Stimulated activated CD4-positive, alpha-beta T cell treated with anti-CD3 and anti-CD28 coated beads, Interleukin-4, amount 100 ng/mL, for 24 hours (primary cell): ENCODE measurements at places on chromosomes 12 and 14.

- no peak for DNase-seq
These were observed 392.1 kb downstream of the RPS29 start for GRCh38 chr14:49194067-49194466.

- DNase-seq: peak; percentile 62
These were observed 65.6 kb upstream of the PTGR2 start for GRCh38 chr14:73785834-73786635.

DNA sequence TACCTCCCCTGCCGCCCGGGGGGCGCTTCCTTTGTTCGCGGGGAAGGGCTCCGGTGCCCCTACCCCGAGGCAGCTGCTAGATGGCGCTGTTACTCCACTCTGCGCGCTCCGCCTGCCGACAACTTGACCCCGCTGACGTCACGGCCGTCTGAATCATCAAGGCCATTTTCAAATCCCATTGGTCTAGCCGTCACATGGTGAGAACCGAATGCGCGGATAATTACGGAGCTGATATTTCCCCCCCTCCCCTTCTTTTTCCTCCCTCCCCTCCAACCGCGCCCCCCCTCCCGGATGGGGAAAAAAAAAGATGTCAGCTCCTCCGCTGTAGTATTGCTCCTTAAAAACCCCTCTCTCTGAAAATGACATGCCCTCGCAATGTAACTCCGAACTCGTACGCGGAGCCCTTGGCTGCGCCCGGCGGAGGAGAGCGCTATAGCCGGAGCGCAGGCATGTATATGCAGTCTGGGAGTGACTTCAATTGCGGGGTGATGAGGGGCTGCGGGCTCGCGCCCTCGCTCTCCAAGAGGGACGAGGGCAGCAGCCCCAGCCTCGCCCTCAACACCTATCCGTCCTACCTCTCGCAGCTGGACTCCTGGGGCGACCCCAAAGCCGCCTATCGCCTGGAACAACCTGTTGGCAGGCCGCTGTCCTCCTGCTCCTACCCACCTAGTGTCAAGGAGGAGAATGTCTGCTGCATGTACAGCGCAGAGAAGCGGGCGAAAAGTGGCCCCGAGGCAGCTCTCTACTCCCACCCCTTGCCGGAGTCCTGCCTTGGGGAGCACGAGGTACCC is at the start of gene HOXC10:
HOXC10 (plus strand) TSS at position 246 of the 791 bp plus-strand sequence; CDS start at position 360, 114 bp downstream.
- peak; percentile 76 for DNase-seq

DNA sequence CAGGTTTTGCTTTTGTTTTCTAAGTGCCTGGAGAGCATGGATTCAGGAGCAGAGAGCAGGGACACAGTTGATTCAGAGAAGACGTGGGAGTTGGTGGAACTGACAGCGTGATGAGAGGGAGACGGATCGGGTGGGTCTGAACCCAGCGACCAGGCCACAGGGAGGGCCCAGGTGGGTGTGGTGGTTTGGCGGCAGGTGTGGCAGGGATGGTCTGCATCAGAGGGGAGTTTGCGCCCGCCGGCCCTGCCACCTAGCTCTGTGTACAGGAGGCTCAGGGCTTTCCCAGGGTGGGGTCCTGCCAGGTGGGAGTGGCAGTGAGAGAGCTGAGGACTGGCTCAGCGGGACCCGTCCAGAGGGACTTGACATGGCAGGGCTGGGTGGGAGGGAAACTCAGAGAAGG is 33.3 kb upstream of the DIO3 start:
- DNase-seq: no peak

- no peak for DNase-seq
These were observed 142.4 kb downstream of the OTOGL start for GRCh38 chr12:80241576-80242273.

GRCh38 chr14:103361867-103362266 is 23.3 kb upstream of the MARK3 start:
- DNase-seq: no peak

- no peak for DNase-seq
These were observed 31.1 kb upstream of the POC1B start for GRCh38 chr12:89556976-89557375.

DNA sequence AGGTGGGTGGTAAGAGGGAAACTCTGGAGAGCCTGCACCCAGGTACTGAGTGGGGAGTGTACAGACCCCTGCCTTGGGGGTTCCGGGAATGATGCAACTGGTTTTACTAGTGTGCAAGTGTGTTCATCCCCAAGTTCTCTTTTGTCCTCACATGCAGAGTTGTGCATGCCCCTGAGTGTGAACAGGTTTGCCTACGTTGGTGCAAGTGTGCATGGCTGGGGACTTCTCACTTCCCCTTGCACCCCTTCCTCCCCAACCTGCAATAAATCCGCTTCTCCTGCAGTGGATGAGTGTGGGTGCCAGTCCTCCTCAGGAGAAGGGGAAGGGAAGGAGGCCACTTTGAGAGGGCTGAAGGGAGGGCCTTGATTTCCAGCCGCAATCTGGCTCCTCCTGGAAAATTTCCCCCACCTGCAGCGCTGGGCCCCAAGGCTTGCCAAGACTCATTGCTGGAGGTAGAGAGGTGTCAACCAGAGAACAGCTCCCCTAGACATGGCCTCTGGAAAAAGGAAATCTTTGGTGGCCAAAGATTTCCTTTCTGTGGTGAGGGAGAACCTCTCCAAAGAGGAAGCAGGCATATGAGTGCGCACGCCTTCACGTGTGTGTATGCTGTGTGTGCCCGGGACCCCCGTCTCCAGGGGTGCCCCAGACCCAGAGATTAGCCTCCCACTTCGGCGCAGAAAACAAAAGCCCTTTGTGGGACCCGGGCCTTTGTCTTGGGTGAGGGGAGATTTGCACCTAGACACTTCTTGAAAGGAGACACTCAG is 5.5 kb downstream of the AQP2 start:
- DNase-seq: no peak

DNA sequence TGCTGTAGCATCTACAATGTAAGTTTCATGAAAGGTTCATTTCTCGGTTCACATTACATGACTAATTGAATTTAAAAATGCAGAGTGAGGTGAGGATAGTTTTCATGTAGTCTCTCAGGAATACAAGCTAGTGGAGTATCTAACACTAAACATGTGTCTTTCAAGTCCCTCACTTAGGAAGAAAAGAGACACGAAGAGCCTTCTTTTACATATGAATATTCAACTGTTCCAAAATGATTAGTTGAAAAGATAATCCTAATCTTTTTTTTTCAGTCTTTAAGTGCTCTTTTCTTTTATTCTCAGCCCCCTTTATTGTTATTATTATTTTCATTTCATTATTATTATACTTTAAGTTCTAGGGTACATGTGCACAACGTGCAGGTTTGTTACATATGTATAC is 10.8 kb downstream of the PRR4 start:
- DNase-seq: no peak

- no peak for DNase-seq
These were observed 169.2 kb upstream of the LHX5 start for GRCh38 chr12:113640837-113641236.

DNA sequence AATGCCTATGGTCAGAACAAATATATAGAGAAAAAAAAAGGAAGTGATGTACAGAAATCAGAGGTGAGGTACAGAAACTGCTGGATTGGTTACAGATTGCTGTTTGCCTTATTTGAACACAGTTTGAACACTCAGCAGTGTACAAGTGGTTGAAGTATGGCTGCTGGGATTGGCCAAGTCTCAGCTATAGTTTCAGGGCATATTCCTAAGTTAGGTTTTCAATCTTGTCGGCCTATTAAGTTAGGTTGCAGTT is 146.4 kb downstream of the LLPH start:
- DNase-seq: no peak

GRCh38 chr14:89240414-89240813 is 176.6 kb downstream of the FOXN3 start:
- no peak for DNase-seq

- DNase-seq: no peak
These were observed 11.1 kb downstream of the OLR1 start for GRCh38 chr12:10160617-10161385.

DNA sequence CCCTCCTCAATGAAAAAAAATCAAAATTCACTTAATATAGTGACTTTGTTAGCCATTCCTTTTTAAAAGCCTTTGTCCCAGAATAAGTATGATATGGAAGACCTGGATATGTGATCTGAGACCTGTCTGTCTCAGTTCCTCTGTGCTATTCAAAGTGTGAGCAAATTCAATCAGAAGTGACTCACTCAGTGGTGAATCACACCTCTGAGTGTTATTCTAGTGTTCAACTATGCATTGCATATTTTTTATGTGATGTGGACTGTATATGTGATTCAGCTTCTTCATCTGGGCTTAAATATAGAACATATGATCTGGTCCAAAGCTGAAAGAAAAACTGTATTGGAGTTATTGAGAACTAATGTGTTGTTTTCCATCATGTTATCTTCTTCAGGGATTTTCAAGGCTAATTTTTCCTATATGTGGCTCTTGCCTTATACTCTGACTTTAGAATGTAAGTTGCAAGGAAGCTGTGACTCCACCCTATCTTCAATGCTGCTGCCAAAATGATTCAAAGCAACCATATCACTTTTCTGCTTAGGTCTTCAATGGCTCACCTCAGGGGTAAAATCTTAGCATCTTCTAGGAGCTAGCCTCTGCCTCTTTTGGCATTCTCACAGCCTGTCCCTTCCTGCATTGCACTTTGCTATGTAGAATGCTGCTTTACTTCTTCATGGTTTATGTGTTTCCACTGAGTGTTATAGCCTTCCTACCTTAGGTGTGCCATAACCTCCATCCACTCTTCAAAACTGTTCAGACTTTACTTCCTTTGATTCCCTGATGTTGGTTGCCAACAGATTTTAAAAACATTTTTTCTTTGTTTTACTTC is 169.8 kb downstream of the OTOGL start:
- no peak for DNase-seq

GRCh38 chr14:23729720-23730387 is 93.7 kb downstream of the DHRS2 start:
- no peak for DNase-seq

DNA sequence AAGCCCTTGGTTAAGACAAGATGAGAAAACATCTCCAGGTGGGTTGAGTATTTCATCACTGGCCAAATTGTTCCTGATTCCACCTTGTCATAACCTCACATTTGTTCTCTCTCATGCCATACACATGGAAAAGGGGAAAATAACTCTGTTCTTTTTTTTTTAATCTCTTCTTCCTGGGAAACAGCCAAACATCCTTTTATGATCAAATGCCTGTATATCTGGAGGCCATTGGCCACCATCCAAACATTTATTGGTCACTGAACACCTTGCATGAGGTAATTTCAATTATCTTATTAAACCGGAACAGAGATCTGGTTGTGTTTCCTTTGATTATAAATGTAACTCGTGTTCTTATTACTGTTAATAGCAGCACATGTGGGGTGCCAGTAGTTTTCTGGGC is 469.6 kb downstream of the NPAS3 start:
- DNase-seq: no peak

DNA sequence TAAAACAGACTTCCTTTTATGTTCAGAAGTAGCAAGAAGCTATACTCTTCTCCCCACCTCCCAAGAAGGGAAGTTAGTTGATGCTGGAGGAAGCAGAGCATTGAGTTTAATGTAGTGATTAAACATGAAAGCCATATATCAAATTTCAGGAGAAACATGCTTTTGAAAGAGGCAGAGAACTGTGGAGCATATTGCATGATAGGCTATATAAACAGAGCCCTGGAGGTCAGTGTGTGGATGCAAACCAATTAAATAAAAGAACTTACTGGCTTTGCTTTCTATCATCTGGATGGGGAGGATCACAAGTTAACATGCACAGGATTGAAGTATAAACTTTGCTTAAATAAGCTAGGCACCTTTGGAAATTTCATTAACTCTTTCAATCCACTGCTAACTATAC is 94.1 kb downstream of the MSRB3 start:
- no peak for DNase-seq

DNA sequence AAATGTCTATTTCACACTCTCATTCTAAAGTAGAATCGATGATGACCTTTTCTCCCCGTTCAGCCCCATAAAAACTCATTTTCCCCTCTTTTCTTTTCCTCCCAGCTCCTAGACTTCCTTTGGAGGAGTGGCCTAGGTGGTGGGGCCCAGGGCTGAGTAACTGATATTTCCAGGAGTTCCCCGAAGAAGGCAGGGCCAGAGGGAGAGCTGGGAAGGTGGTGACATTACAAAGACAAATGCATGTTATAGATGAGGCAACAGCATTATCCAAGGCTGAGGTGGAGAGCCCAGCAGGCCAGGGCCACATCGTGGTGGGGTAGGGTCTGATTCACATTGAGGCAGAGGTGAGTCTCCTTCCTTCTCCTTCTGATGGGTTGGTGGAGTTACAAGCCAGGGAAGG is 22.2 kb upstream of the HDAC7 start:
- no peak for DNase-seq

- DNase-seq: no peak
These were observed 133.8 kb upstream of the PMCH start for GRCh38 chr12:102331419-102331818.

- DNase-seq: no peak
These were observed 106.3 kb downstream of the ETNK1 start for GRCh38 chr12:22731236-22731635.
